A673 (cell line): ENCODE measurements at places on chromosomes 12 and 14.

DNA sequence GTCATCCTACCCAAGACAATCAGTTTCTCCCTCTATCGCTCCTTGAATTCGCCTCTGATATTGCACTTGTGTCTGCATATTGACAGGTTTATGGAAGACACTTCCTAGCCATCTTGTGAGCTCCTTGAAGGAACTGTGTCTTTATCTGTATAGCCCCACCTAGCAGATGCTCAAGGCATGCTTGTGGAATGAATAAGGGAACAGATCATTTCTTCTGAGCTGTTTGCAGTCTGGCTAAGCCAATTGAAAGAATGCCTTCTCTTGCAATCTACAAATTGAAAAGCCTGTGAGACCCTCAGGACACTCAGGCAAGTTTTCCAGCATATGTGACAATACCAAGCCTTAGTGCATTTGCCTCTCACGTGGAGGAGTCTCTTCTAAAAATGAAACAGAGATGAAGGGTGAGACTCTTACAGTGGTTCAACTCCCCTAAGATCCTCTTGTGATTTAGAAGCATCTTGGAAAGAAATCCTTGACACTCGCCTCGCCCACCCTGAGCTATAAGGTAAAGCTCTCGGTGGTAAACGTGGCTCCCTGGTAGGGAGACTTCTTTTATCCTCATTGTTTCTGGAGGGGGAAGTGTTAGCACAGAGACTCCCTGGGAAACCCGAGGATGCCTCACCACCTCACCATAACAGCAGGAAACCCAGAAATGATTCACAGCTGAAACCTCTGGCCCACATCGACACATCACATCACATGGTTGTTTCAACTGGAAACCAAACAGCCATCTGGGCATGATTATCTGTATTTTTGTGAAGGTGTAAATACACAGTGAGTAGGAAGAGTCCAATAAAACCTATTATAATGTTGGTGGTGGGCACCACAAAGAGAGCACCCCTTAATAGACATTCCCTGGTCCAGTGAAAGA, 112.3 kb upstream of the BCL2L14 start:
- DNase-seq: peak; percentile 42

DNA sequence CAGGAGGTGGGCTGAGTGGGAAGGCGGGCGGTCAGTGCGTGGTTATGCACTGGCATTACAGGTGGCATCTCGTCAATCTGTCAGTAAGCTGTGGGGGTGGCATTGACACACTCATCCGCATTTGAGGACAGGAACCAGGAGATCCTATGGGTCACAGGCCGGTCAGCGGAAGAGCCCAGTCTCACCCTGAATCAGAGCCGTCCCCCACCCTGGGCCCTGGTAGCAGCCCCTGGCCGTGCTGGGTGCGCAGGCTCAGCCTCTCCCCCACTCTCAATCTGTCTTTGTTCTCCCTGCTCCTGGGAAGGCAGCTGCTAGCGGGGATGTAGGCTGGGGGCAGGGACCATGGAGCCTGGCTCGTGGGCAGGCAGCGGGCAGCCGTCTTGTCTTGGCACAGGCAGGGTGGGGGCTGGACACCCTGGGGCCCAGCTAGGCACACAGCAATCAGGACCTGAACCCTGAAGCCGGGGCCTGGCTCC, 5.1 kb downstream of the INF2 start:
- no peak for DNase-seq

GRCh38 chr14:61616524-61617185, 78.7 kb upstream of the HIF1A start:
- DNase-seq: no peak

DNA sequence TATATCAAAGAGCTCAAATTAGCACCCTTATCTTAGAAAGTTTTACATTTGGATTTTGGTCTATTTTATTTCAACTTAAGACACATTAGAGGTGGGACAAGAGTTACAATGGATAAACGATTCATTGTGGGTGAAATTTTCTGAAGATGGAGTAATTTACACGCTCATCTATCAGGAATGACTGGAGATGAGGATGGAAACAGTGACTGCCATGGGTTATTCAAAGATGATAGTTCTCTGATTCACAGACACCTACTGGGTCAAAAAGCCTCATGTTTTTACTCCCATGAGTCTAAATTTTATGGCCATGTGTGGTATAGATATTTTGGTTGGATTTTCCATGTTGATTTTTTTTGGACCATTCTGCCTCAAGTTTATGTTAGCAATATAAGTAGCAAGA, 22.1 kb downstream of the SAMD4A start:
- no peak for DNase-seq

GRCh38 chr14:96764012-96764411, 33.2 kb upstream of the VRK1 start:
- DNase-seq: no peak

DNA sequence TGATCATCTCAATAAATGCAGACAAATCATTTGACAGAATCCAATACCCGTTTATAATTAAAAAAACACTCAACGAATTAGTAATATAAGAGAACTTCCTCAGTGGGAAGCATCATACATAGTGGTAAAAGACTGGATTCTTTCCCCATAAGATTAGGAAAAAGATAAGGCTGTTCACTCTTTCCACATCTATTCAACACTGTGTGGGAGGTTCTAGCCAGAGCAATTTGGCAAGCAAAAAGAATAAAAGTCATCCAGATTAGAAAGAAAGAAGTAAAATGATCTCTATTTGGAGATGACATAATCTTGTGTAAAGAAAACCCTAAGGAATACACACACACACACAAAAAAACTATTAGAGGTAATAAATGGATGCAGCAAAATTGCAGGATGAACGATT, 38.4 kb downstream of the YEATS4 start:
- DNase-seq: peak; percentile 17

DNA sequence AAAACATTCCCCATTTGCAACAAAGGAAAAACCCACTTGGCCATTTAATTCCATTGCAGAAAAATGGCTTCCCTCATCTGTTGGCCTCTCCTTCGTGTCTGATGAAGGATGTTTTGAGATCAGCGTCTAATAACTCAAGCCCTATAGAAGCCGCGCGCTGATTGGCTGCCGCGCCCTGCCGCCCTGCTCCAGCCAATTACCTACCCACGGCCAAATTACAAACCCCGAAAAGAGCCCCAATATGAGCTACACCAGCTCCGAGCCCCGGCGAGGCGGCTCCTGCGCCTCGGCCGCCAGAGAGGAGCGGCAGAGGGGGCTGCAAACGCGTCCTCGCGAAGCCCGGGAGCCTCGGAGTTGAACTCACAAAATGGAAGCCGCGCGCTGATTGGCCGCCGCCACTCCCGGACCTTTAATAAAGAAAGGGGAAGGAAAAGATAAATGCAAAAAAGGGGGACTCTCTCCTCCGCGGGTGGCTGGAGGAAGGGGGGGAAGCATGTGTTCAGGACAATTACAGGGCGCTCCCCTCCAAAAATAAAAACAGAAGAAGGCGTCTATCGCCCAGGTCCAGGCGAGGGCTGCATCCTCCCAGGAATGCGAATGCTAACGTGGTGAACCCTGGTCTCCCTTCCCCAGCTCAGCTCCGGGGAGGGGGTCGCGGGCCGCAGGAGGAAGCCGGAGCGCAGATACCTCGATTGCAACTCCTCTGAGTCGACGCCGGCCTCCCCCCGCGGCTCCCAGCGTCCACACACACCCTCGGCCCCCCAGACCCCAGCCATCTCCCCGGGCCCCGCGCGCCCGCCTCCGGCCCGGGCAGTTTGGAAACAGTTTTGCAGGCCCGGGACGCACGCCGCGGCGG, 738 bp upstream of the SETD1B start:
- DNase-seq: peak; percentile 98

- peak; percentile 52 for DNase-seq
These were observed at the start of gene SPATS2 for GRCh38 chr12:49367381-49368239. TSS of gene SPATS2 (plus strand) at chr12:49367462. CDS start at chr12:49461013, 93,551 bp downstream.

GRCh38 chr14:64636208-64636979, 67.8 kb upstream of the PLEKHG3 start:
- peak; percentile 85 for DNase-seq

DNA sequence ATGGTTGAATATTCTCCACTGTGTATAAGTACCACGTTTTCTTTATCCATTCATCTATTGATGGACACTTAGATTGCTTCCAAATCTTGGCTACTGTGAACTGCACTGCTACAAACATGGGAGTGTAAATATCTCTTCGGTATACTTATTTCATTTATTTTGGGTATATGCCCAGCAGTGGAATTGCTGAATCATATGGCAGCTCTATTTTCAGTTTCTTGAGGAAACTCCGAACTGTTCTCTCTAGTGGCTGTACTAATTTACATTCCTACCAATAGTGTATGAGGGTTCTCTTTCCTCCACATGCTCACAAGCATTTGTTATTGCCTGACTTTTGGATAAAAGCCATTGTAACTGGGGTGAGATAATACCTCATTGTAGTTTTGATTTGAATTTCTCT, 623.1 kb upstream of the LRFN5 start:
- DNase-seq: no peak

DNA sequence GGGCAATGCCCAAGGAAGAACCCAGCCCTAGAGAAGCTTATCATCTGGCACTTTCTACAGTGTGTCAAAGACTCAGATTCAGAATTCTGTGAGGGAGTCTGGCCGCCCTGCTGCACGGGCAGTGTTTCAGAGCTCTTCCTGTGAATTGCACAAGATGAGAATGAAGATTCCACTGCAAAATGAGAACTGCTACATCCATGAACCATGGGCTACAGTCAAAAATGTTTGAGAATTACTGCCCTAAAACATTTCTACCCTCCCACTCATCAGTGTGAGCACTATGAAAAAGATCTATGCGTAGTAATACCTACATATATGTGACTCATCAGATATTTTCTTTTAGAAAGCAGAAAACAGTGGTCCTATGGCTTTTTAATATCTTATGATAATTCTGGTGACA, 104.0 kb downstream of the STAB2 start:
- no peak for DNase-seq

DNA sequence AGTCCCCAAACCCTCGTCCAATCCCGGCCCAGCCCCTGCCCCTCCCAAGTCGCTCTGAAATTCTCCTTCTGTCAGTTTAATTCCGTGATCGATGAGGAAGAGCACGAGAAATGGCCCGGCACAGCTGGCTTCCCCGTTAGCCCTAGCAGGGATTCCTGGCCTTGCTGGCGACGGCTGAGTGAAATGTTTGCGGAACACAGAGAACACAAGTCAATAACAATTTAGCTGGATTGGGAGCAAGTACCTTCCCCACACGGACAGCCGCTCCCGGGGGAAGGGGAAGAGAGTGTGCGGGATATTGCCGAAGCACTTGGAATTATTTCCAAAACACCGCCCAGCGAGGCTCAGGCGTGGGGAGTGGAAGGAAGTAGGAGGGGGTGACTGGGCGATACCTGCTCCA, 134.6 kb downstream of the RBM19 start:
- DNase-seq: no peak

- no peak for DNase-seq
These were observed 14.8 kb upstream of the SLC4A8 start for GRCh38 chr12:51409846-51410245.

DNA sequence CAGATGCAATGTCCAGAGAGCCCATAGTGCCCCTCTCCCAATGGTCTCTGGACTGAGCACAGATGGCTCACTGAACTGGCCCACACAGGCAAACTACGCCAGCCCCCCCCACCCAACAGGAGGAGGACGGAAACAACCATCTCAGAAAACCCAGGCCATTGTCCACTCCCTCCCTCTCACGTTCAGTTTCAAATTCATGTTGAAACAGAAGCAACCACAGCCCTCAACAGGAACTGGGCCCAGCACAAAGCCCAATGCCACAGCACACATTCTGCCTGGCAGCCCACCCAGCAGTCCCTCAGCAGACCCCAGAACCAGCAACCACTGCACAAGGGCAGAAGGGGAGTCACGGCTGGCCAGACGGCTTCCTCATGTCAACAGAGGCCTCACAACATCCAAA, 10.6 kb downstream of the CCDC88C start:
- DNase-seq: no peak

- peak; percentile 49 for DNase-seq
These were observed 2.6 kb downstream of the MYF6 start for GRCh38 chr12:80709811-80710726.

GRCh38 chr12:49796606-49797448, 31.4 kb downstream of the NCKAP5L start:
- no peak for DNase-seq

GRCh38 chr12:62770381-62770780, 164.6 kb downstream of the PPM1H start:
- no peak for DNase-seq

DNA sequence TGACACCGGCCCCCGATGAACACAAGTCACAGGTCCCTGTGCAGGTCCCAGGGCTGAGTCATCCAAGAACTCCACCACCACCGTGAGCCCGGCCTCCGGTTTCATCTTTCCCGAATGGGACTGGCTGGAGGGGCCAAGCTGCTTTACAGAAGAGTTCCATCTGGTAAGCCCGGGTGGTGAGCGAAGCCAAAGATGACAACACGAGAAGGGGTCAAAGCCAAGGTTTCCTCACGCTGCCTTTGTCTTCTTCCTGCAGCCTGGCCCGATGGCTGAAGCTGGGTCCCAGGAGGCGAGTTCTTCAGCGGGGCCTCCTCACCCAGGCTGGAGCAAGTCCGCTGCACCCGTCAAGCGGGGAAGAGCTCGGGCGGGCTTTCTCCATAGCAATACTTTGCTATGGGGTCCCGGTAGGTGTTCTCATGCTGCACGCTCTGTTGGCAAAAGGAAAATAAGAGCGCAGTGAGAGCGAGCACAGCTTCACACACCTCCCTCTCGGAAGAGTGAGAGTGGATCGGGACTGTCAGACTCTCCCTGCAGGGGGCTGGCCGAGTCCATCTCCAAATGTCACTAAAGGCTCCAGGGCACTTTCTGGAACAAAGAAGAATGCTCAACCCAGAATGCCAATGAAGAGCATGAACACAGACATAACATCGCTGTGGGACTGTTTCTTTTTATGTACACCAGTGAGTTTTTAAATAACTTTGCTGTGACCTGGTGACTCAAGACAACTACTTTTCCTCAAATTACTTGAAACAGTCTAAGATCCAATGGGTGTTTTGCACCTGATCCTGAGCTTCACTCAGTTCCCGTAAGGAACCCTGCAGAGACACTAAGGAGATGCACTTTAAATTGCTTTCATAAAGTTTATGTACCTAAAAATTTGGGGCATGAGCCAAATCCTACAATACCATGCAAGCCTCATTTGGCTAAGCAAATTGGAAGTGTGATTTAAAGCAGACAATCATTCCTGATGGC, 20.1 kb downstream of the SPRING1 start:
- no peak for DNase-seq

DNA sequence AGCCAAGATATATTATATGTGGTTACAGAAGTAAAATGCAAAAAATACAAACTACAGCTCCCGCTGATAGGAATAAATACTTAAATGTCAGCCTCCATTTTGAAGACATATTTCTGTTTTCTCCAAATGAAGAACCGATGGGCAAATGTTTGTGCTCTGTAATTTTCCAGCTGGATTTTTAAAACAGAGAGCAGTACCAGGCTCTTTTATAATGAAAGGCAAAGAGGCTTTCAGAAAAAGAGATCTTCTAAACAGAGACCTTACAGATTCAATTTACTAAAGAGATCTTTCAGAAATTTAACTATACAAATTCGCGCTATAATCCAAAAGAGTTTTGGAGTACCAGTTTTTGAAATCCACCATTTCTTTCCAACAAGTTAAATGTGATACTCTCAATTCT, 19.9 kb downstream of the MAP4K5 start:
- no peak for DNase-seq
